Effector memory CD4-positive, alpha-beta T cell (primary cell): ENCODE measurements at places on chromosomes 2 and 18.

DNA sequence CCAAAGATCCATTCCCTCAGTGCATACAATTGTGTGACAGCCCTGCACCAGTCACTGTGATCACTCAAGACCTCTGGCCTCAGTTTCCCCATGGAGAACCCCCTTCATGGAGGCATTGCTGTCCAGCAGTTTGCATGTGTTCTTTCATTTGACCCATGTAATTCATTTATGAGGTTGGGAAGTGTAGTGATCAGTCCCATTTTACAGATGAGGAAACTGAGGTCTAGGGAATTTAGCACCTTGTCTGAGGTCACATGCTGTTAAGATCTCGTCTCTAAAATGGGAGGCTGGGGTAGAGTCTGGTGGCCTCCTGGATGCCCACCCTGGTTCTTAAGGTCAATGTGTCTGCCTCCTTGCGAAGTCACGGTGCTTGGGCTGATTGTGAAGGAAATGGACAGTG lies 19.1 kb downstream of the LDLRAD4 start:
- DNase-seq: no peak

GRCh38 chr2:152222975-152223637 lies 47.5 kb upstream of the STAM2 start:
- DNase-seq: no peak

GRCh38 chr18:54327818-54328217 lies 29.8 kb downstream of the STARD6 start:
- no peak for DNase-seq

GRCh38 chr2:152449578-152449977 lies 114.6 kb downstream of the FMNL2 start:
- no peak for DNase-seq

GRCh38 chr2:239535413-239536144 lies 134.8 kb upstream of the HDAC4 start:
- DNase-seq: no peak

DNA sequence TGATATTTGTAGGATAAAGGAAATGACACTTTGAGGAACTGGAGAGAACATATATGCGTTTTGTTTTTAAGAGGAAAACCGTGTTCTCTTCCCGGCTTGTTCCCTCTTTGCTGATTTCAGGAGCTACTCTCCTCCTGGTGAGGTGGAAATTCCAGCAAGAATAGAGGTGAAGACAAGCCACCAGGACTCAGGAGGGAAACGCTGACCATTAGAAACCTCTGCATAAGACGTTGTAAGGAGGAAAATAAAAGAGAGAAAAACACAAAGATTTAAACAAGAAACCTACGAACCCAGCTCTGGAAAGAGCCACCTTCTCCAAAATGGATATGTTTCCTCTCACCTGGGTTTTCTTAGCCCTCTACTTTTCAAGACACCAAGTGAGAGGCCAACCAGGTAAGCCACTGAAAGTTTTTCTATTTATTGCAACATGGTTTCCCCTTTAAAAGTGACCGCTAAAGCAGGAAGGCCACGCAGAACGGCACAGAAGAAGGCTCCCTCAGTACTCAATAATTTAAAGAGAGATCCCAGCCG lies 735 bp downstream of the NRP2 start:
- DNase-seq: no peak

GRCh38 chr2:41691561-41691960 lies 356.3 kb upstream of the PKDCC start:
- no peak for DNase-seq

DNA sequence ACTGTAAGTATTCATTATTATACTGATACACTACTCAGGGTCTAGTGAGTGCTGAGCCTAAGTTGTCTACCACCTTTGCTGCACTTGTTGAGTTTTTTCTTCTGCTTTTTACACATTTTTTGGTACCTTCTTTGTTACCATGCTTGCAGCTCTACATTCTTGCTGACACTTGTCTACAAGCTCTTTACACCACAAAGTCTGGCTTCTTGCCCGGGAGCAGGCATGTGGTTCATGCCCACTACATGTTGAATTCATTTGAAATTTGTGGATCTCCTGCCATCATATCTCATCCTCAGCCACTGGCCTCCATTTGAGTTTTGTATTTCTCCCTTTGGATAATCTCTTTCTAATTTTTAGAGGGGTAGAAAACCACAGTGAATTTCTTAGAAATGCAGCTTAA lies 29.9 kb downstream of the IL18R1 start:
- DNase-seq: no peak

DNA sequence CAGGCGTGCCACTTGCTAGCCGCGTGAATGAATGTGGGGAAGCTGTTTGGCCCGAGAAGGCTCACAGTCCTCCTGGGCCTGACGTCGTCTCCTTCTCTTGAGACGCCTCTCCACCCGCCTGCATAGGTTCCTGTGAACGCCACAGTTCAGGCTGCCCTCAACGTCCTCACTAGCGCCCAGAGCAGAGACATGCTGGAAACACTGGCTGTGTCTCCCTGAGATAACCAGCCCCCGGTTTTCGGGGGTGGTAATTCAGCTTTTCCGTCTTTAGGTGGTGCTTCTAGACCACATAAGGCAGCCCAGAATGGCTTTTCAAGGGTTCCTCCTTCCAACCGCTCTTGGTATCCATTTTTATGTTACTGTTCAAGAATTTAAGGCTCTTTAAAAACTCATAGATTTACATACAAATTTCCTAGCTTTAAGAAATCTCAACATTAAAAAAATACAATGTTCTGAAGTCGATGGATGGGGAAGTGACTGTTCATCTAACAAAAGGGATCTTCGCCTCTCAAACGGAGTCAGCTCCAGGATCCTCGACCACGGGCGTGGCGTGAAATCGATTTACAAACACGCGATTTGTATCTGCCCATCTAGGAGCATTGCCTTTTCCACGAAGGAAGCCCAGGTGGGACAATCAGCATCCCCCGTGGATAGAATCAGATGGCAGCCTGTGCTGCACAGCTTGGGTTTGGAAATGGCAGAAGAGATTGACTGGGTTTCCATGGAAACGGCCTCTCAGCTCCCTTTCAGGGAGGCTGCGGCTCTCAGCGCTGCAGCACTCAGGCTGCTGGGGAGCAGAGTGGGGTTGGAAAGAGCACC lies 110.6 kb upstream of the PXDN start:
- DNase-seq: no peak

DNA sequence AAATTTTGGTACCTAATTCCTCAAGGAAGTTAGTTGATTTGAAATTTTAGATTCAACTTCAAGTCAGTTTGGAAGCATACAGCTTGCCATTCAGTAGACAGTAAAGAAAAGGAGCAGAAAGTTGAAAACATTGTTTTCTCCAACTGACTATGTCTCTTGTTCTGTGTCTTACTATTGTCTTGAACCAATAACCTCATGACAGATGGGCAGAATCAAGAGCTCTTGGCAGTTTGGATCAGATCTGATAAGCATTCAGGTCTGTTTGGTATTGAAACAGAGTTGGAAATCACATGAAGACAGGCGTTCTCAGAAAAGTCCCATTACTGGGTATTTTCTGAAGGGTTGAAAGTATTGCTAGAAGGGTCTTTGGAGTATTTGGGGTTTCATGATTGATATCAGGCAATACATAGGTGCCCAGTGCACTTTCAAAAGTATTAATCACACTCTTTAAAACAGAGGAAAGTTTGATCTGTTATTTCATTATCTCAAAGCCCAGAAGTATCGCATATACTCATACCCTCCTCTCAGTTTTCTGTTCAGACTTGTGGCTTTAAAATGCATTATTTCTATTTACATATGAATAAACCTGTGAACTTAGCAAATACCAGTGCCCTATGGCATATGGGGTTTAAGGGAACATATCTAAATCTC lies 428.4 kb upstream of the ZEB2 start:
- no peak for DNase-seq

GRCh38 chr2:221791844-221792243 lies 219.7 kb upstream of the EPHA4 start:
- no peak for DNase-seq

DNA sequence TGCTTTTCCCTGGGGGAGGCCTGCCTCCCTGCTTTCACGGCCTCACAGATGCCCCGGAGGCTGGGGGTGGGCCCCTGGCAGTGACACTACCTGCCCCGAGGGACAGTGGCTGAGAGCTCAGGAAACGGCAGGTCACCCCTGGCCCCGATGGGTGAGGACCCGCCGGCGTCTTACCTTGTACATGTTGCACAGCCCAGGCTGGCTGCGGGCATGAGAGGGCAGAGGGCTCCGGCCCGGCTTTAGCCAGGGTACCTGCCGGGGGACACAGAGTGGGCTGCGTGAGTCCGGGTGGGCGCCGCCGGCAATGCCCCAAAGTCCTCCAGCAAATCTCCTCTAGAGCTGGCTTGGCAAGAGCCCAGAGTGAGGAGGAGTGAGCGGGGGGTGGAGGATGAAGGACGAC lies 122.9 kb downstream of the MBP start:
- no peak for DNase-seq

GRCh38 chr18:26741048-26741447 lies 124.5 kb downstream of the AQP4 start:
- no peak for DNase-seq

DNA sequence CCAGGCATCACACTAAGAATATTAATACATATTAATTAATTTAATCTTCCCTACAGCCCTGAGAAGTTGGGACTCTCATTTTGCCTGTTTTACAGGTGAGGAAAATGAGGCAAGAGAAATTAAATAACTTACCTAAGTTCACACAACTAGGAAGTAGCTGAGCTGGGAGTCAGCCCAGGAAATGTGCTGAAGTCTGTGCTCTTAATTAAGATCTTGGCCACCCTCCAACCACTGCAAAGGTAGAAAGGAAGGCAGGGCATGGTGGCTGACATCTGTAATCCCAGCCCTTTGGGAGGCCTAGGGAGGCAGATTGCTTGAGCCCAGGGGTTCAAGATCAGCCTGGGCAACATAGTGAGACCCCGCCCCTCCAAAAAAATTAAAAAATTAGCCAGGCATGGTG lies 12.9 kb upstream of the MGAT4A start:
- DNase-seq: no peak

DNA sequence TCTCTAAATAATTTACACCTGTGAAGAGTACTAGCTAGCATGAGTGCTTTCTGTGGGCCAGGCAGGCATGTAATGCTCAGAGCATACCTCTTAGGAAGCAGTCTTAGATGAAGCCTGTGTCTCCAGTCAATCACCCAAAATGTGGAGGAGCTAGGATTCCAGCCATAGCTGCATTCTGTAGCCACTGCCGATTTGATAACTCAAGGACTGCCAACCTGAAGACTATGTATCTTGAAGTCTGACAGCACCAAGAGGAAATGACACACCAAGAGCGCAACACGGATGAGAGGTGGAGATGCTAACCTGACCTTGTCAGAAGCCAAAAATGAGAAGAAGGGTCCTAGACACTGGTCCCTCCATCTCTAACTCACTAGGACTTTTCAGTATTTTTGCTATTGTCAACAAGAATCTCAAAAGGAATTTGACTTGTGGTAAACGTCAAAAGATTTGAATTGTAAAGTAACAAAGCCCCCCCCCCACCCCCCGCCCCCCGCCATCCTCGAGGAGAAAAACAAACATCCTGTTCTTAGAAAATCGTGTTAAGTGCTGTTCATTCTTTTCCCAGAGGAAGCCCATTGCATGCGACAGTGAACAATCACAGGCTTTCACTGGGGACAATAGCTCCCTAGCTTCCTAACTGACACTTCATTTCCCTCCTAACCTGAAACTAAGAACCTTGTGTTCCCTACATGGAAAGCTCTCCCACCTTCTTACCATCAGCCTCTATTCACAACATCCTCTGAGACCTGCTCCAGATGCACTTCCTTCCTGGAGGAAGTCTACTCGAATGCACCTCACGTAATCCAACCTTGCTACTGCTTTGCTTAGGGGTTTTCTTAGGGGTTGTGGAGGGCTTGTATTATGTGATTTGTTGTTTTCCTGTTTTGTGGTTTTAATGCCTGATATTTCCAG lies 14.7 kb downstream of the CDC42EP3 start:
- no peak for DNase-seq

DNA sequence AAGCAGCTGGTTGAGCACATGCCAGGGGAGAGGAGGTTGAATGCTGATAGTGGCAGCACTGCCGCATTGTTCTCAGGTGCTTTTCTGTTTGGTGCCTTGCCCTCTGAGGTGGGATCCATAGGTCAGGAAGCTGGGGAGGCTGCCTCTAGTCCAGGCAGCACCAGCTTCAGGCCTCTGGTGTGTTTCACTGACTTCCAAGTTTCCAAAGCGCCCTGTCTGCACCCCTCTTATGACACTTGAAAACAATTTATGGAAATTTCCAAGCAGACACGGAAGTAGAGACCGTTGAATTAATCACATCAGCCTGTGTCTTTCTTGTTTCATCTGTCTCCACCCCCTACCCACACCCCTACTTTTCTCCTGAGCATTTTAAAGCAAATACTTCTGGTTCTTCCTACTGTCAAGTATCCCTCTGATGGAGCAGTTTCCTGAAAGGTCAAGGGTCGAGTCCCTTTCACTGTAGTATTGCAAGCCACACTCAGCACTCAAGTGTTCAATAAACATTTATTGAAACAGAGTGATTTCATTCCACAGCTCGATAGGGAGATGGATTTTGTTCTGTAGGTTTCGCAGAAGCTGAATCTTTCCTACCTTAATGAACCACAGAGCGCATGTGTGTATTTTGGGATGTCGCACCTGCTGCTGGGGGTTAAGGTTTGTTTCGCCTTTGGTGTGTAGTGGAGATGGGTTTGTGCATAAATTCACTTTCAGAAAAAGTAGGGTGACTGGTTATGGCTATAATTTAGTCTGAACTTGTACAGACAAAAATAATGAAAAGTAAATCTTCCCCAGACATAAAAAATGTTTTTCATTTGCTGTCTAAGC lies 21.4 kb downstream of the DGKD start:
- no peak for DNase-seq

GRCh38 chr2:111537078-111537655 lies 346.8 kb downstream of the ANAPC1 start:
- no peak for DNase-seq

- no peak for DNase-seq
Observed at GRCh38 chr18:35438480-35439234, 59.1 kb downstream of the INO80C start.

DNA sequence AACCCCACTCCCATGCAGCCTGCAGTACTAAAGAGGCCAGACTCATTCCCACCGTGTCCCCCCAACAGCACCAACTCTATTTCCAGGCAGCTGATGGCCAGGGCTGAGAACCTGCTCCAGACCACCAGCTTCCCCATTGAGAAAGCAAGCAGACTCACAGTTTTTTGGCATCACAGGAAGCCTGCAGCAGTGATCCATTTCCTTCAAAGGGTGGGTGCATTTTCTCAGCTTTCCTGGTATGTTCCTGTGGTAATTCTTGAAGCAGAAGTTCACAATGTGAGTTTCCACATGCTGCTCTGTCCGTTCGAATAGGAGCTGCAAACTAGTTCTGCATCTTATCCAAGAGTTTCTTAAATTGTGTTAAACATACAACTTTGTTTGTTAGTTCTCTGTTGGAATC lies 1249.6 kb upstream of the FAM98A start:
- DNase-seq: no peak

DNA sequence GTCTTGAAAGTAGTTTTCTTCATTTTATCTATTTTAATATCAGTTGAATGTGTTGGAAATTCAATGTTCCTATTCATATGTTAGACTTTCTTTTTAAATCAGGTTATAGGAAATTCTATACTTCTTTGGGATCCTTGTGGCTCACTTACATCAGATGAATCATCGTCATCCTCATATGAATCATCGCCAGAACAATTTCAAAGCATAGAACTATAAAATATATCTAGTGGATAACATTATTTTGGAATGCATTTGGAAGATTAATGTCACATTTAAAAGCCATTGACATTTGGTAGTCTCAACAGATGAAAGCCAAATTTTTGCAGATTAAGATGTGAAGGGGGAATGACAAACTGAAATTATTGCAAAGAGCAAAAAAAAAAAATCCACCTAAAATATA lies 94.1 kb downstream of the FAM161A start:
- DNase-seq: no peak

GRCh38 chr2:240160291-240161086 lies 20.0 kb upstream of the OTOS start:
- DNase-seq: no peak
